ENCODE measurements at places on chromosomes 1 and 21.

DNA sequence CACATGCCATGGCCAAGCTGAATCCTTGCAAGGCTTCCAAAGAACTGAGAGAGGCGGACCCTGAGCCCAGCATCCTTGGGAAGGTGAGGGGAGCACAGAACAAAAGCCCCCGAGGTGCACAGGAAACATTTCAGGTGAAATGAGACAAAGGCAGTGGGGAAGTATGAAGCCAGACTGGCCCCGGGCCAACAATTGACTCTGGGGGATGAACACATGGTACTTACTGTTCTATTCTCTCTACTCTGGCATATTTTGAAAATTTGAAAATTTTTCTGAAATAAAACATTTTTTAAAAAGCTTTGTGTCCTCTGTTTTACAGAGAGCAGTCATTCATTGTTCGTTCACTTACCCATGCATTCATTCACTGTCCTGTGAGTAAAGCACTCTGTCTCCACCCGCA lies 77.7 kb downstream of the GRIK3 start:
- DNase-seq, result no peak

GRCh38 chr1:71835442-71835813 lies 446.9 kb downstream of the NEGR1 start:
- DNase-seq, result no peak

DNA sequence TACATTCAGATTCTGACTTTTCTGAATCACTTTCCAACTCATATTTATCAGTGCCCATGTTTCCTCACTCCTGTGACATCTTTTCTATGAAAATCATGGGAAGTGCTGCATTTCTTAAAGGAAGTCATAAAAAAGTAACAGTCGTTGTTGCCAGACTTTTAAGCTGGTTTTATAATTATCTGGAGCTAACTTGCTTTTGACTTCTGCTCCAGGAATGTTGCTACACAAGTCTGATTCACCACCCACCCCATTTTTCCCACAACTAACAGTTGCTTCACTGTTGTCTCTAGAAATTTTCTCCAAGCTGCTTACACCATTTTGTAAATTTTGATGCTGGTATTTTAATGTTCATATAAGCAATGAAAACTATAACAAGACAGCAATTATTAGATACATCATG lies 12.2 kb downstream of the FCRLB start:
- DNase-seq, result peak; percentile 95

GRCh38 chr1:219882096-219882495 lies 46.3 kb downstream of the SLC30A10 start:
- no peak for DNase-seq

DNA sequence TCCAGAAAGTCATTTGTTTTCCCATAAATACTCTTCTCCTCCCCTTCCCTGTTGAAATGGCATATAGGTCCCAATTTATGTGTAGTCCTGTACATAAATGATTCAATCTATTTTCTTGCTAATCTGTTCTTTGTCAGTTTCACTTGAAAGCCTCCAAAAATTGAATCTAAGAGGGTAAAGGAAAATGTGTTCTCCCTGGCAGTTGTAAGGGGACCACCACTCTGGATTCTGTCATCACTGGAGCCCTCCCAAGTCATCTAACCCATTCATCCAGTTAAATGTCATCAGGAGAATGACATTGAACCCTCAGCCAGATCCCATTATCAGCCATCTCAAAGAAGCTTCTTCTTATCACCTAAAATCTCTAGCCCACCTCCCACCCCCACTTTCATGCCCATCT lies 35.0 kb upstream of the RNF2 start:
- no peak for DNase-seq

- peak; percentile 70 for DNase-seq
Observed at GRCh38 chr1:45246760-45247159, 40.4 kb upstream of the ZSWIM5 start.

DNA sequence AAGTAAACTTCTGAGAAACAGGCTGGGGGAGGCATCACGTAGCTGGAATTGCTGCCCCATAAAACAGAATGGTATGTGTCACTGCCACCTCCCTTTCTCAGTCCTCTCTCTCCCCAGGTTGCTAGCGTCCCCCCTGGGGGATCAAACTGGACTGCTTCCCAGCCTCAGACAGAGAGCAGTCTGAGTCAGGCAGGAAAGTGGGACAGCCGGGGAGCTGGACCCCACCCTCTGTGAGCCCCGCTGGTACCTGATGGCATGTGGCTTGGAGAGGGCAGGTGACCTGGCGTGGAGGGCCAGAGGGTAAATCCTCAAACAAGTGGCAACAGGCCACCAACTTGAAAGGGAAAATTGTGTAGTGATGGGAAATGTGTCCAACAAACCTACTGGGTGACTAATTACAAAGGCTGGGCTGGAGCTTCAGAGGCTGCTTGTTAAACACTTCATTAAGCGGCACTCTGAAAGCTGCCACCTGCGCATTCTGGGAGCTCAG lies 1.0 kb upstream of the SFN start:
- DNase-seq, result no peak

DNA sequence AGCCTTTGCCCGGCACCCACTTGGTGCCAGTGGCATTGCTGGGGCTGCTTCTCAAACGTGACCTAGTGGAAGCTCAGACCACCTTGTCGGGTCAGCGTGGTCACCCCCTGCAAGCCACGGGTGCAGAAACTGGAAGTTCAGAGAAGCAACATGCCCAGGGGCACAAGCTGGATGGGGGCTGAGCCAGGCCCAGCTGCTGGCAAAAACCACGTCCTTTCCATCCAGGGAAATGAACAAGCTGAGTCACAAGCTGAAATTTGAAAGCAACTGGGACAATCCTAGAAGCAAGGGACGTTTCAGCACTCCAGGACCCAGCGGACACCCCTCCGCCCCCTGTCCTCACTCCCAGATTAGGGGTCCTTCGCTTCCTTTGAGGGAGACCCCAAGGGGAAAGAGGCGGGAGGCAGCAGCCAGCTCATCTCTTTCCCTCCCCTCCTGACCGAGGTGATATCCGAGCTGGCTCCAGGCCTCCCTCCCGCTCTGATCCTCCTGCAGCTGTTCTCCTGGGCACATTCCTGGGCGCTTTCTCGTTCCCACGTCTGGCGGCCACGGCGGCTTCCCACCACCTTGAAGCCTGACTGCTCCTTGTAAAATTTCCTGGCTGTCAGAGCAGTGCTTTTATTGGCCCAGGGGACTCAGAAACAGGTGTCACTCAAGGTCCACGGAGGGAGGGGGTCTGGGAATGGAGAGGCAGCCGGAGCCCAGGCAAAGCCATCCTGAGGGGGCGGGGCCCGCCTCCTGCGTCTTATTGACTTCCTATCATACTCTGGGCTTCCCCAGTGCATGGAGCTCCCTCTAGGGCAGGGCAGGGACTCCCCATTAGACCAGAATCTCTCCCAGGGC lies 62.8 kb downstream of the PAX7 start:
- no peak for DNase-seq

DNA sequence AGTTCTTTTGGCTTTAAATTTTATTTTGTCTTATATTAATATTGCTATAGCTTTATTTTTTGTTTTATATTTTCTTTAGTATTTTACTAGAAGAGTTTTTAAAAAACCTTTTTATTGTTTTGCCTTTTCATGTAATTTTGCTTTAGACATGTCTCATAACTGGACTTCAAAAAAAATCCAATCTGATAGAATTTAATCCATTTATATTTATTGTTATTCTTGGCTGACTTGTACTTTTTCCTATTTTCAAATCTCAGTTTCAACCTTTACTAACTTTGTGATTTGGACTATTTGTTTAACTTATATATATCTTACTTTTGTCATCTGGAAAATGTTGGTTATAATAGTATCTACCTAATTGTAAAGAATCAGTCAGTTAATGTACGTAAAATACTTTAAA lies 61.2 kb downstream of the NTNG1 start:
- DNase-seq, result no peak

DNA sequence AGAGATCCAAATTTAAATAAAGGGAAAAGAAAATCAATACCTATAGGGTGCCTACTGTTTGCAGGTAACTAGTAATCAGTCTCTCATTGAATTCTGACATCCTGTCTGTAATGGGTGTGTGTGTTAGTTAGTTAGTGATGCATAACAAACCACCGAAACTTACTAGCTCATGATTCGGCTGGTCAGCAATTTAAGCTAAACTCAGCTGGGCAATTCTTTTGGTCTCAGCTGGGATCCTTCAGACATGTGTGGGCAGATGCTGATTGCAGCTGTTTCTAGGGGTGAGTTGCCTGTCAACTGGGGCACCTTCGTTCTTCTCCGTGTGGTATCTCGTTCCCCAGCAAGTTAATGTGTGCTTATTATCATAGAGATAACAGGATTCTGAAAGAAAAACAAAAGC lies 40.2 kb upstream of the ZNF124 start:
- DNase-seq, result no peak

DNA sequence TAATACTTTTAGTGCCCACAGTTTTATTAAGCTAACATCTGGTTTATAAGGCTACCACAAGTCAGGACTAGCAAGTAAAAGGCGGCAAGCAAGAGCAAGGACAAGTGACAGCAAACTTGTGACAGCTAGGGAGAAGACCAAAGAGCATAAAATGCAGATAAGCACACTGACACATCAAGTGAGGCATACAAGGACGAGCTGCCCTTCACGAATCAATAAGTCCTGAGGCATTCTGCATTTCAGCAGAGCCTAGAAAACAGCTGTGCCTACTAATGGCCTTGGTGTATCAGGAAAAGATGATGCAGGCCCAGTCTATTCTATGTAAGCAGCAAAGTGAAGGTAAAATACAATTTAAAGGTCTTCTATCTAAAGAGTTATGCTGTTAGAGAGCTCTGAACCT lies 74.8 kb downstream of the KRTAP19-8 start:
- DNase-seq, result no peak

- DNase-seq, result peak; percentile 8
Observed at GRCh38 chr1:218250492-218250891, 34.6 kb upstream of the RRP15 start.

DNA sequence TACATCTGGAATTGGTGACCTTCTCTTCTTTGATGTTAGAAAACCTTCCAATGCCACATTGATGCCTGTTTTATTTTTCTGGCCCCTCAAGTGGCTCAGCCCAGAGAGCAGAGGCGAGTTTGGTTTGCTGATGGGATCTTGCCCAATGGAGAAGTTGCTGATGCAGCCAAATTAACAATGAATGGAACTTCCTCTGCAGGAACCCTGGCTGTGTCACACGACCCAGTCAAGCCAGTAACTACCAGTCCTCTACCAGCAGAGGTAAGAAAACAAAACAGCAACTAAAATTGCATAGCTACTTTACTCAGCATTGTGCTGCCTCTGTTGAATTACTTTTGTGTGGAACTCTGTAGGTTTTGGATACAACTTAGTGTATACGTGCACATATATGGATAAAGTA lies 97.6 kb downstream of the CC2D1B start:
- DNase-seq, result no peak

DNA sequence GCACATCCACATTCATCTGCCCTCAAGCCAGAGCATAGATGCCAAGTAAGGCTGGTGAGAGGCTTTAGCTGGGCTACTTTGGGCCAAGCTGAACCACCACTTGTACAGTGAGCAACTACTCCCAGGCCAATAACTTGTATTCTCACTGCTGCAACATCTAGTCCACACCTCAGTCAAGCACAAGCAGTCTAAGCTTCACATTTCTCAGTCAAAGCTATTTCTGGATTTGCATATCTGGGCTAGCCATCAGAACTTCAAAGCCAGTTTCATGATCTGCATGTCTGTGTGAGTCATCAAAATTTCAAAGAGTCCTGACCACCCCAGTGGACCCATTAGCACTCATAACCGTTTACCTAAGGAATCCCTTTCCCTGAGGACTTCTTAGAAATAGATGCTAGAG lies 77.7 kb upstream of the DIRAS3 start:
- DNase-seq, result peak; percentile 88

- DNase-seq, result no peak
Observed at GRCh38 chr21:23127973-23128372, 2129.8 kb downstream of the NCAM2 start.

DNA sequence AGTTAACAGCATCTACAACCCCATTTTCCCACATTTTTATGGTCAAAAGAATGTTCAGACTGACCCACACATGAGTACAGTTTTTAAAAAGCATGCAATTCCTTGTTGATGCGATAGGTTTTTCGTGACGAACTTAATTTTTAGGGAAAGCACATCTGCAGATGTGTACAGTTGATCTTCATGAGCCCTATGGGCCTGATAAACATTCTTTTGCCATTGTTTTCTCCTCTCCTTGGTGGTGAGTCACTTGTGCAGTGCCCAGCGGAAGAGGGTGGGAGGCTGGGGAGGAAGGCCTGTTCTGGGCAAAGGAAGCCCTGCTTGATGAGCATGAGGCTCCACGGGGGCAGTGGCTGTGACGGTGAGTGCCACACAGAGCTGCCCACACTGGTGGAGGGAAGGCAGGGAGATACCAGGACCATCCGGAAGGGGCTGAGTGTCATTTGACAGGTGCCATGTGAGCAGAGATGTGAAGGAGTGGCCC lies 5.3 kb downstream of the ARF1 start:
- DNase-seq, result peak; percentile 86

GRCh38 chr21:45367402-45368351 lies 37.3 kb upstream of the COL18A1 start:
- no peak for DNase-seq

- DNase-seq, result no peak
Observed at GRCh38 chr1:53634571-53634979, 104.4 kb downstream of the GLIS1 start.

- no peak for DNase-seq
Observed at GRCh38 chr1:6265151-6265550, 4.3 kb upstream of the GPR153 start.

DNA sequence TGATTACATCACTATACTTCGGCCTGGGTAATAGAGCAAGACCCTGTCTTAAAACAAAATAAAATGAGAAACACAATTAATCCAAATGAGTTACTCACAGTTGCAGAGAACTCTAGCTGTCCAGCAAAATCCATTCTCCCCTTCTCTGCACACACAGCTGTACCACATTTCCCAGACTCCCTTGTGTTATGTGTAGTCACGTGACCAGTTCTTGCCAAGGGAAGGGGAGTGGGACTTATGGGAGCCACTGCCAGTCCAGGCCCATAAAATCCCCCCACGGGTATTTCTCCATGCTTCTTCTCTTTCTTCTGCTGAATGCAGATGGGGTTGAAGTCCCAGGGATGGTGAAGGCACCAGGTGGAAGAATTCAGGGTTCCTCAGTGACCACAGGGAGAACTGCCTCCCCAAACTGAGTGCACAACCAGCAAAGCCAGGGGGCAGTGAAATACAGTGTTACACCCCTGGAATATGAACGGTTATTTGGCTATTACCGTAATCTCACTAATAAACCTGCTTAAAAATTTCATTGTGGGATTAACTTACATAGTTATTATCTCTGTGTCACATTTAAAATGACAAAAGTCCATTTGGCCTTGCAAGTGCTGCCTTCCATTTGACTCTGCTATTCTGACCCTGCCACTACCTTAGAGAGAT lies 85.6 kb upstream of the FMN2 start:
- no peak for DNase-seq

GRCh38 chr21:45972353-45972715 lies 9.2 kb upstream of the COL6A1 start:
- no peak for DNase-seq

- DNase-seq, result no peak
Observed at GRCh38 chr1:200866521-200866920, 6.3 kb upstream of the GPR25 start.

- DNase-seq, result no peak
Observed at GRCh38 chr21:41837756-41838297, 41.3 kb downstream of the PRDM15 start.

- DNase-seq, result no peak
Observed at GRCh38 chr1:38197312-38198061, 150.9 kb upstream of the POU3F1 start.

GRCh38 chr21:22900490-22900889 lies 1902.3 kb downstream of the NCAM2 start:
- DNase-seq, result no peak

- DNase-seq, result peak; percentile 88
Observed at GRCh38 chr1:21689661-21690372, 20.7 kb upstream of the RAP1GAP start.

GRCh38 chr1:213960963-213961362 lies 26.8 kb upstream of the PROX1 start:
- DNase-seq, result no peak
